ENCODE measurements at places on chromosomes 11 and 22.

- DNase-seq = no peak
Observed at GRCh38 chr11:81207421-81208054, 1526.1 kb downstream of the FAM181B start.

DNA sequence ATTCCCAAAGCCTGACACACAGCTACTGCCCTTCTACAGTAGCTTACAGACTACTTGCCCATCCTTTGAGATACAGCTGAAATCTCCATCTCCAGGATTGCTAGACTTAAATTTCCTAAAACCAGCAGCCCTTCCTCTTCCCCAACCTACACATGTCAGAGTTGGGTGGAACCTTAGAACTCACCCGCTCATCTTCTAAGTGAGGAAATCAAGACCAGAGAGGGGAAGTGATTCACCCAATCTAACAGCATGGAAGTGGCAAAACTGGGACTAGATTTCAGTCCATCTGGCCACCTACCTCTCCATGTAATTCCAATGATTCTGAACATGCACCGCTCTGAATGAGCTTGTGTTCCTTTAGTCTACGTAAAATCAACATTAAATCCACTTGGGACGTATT, 1.0 kb upstream of the TMEM86A start:
- DNase-seq = no peak

DNA sequence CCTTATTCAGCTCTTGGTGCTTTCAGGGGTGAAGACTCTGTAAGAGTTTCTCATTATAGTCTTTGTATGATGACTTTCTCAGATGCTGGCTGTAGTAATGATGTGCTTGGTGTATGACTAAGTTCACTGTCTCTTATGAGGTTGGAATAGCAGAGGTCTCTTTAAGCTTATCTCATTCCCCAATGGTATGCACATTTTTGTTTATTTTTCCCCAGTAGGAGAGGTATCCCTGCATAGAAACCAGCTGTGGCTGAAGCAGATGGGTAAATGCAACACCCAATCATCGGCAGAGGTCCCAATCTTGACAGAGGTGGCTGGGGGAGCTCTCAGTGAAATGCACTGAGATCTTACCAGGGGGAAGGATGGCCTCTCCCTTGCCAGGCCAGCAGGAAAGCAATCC, 34.6 kb downstream of the BBOX1 start:
- DNase-seq = no peak

DNA sequence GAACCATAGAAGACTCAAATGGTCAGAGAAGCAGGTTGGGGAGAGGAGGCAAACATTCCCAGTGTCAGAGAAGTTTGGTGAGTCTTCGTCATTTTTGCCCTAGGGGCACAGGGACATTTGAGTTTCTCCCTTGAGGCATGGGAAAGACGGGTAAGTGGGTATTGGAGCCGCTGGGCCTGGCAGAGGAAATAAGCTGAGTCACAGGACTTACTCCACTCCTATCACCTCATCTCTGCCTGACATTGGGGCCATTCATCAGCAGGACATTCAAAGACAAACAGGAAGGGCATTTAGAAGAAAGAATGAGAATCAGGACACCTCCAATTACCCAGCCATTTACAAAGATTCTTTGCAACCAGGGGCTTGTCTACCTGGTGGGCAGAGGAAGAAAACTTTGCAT, 100.7 kb upstream of the SEZ6L start:
- no peak for DNase-seq

GRCh38 chr11:83918476-83918875, 632.3 kb upstream of the CCDC90B start:
- no peak for DNase-seq

GRCh38 chr11:2091786-2092463, 47.3 kb downstream of the IGF2 start:
- DNase-seq = no peak

- no peak for DNase-seq
Observed at GRCh38 chr11:304061-304506, 3.5 kb upstream of the IFITM2 start.

DNA sequence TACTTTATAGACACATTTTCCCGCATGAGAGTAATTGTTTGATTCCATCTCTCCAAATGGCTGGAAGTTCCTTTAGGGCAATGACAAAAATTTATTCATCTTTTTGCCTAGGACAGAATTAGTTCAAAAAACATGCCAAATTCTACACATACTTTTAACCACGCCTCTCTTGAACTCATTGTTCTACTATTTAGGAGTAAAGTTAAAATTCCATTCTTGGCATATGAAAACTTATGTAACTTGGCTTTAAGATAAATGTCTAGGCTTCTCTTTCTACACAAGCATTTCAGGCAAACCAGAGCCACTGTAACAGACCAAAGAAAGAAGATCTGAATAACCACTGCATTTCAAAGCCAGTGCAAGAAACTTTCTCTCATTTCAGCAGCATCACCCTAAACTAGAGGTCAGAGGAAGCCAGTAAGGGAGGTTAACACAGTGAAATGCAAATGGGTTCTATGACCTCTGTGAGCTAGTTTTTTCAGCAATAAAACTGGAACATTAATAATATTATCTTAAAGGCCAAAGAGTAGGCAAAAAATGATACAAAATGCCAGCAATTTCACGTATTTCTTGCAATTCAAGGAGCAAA, 73.0 kb downstream of the RSF1 start:
- DNase-seq = no peak

- DNase-seq = no peak
Observed at GRCh38 chr22:24576778-24577177, 16.1 kb downstream of the LRRC75B start.

DNA sequence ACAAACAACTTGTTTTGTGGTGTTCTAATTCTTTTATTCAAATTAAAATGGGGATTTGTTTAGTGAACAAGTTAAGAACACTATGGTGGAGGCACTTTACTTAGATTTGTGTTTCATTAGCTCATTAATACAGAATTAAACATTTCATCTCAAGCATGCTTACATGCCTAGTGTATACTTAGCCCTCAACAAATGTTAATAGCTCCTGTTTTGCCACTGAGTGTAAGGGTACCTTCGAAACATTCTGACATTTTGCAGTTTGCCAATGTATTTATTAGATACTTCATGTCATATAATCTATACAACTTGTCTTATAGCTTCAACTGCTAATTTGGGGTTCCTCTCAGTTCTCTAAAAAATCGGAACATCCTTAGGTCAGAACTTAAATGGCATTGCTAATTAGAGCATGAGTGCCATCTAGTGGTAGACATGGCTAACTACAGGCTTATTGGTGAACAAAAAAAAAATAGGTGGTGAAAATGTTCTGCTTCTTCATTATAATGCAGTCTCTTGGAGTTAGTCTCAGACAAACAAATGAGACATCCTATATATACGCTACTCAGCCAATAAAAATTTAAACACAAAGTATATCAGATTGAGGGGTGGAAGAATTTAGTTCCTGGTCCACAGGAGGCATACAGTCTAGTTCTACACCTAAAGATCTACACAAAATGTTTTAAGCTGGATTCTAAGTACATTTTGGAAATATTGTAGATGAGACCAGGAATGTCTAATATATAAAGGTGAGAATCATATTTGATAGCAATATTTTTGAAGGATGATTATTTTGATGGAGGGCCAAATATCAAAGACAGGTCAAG, 4.9 kb upstream of the CNTN5 start:
- DNase-seq = no peak

GRCh38 chr11:20056950-20057943, 103.0 kb downstream of the DBX1 start:
- DNase-seq = no peak

- no peak for DNase-seq
Observed at GRCh38 chr11:108975641-108976071, 310.8 kb downstream of the DDX10 start.

DNA sequence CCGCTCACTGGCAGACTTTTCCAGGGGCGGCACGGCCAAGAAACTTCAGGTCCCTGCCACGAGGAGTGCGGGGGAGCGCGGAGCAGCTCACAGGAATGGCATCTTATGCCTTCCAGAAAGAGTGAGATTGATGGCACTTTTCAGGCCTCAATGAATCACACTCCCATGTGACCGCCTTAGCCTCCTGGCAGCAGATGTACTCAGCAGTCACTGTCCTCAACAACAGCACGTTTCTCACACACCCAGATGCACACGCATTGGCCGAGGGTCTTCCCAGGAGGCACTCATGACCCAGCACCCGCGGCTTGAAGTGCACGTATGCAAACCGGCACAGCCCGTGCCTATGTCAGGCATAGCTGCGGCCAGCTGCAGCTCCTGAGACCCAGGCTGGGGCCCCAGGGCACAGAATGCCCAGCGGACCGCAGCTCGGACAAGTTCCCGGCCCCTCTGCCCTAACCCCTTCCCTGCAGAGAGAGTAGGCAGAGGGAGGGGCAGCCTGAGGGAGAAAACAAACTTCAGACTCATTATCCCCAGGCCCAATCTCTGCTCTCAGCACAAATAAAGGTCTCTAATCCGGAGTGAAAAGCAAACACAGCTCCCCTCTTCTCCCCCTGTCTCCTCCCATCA, 48.3 kb downstream of the RPUSD4 start:
- no peak for DNase-seq

DNA sequence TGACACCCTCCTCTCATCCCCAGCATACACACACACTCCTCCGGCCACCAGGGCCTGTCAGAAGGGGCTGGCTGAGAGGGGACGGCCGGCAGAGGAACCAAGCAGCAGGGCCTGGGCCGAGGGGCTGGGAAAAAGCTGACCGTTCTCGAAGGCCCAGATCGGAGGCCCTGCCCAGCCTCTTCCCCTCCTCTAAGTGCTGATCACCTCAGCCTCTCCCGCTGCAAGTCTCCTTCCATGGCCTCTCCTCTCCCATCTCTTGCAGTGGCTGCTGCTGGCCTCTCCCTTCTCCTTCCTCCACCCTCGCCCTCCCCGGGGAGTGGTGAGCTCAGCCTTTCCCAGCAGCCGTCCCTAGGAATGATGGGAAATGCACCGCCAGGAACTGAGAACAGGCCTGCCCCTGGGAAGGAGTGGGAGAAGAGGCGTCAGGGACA, 39.6 kb downstream of the ARRB1 start:
- DNase-seq = no peak

All from NCI-H1048 (cell line).